ENCODE measurements at places on chromosomes 3 and 15.
A peak's percentile ranks its signal among the peaks of the same experiment; 100 is the strongest.

DNA sequence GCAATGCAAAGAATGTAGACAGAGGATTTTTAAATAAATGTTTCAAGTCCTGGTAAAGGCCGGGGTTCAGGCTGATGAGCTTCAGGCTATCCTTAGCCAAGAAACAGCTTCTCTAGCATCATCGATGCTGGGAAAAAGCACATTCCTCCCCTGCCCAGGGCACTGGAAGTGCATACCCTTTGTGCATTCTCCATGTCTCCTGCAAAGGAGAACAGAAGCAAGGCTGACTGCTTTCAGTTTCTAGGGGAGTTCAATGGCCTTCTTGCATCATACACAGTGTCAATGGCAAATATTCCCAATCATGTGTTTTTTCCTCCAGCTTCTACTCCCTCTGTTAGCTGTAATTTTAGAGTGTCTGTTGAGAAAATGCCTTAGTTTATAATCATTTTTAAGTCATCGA is 59.9 kb downstream of the GPR176 start:
- DNase-seq: no peak

DNA sequence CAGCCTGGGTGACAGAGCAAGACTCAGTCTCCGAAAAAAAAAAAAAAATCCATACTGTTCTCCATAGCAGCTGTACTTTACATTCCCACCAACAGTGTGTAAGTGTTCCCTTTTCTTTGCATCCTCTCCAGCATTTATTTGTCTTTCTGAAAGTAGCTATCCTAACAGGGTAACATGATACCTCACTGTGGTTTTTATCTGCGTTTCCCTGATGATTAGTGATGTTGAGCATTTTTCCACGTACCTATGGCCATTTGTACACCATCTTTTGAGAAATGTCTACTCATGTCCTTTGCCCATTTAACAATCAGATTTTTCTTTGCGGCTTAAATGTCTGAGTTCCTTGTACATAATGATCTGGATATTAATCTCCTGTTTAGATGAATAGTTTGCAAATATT is 119.3 kb downstream of the RFX7 start:
- no peak for DNase-seq

GRCh38 chr3:23201154-23201838 is 1.8 kb upstream of the UBE2E2 start:
- no peak for DNase-seq

GRCh38 chr3:146092230-146092629 is 68.8 kb downstream of the PLOD2 start:
- no peak for DNase-seq

DNA sequence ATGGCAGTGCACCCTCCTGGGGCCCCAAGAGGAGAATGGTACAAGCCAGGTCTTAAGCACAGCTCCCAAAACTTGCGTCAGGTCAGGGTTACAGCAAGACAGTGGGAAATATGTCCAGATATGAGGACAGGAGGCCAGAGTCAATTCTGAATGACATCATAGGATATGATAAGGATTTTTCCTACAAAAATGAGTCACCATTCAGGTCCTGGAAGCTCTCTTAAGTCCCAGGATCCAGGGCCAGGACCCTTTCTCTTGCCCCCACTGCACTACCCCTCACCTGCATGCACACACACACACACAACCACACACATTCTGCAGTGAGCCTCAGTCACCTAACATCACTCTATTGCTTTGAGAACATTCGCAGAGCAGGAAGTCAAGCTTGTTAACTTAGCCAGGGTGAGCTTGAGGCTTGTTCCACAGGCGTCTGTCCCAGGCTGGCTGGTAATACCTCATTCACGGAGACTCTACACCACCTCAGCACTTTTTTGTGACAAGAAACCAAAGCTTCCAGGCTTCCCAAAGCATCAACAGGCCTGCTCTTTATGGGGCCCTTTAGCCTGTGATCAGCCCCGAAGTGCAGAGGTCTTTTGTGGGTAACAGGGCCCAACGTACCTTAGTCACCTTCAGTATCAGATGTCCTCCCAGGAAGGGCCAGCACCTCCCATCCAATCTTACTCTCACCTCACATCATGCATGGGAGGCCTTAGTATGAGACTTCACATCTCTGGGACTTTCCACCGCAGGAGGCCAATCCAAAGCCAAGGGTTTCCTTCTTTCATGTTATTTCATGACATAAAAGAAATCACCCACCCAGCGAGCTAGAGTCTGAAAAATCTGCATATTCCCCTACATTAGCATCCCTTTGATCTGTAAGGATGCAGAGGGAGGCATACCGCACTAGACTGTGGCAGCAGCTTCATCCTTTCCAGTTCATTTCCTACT is 74.0 kb upstream of the LIPC start:
- no peak for DNase-seq

GRCh38 chr3:194472290-194472920 is 14.4 kb downstream of the ATP13A3 start:
- DNase-seq: peak; percentile 57

GRCh38 chr3:115436767-115437301 is 186.5 kb upstream of the GAP43 start:
- DNase-seq: peak; percentile 97

All from A172 (cell line).